ENCODE measurements at places on chromosomes 7 and 10.

GRCh38 chr10:129927351-129928120, 36.5 kb downstream of the EBF3 start:
- DNase-seq = no peak

DNA sequence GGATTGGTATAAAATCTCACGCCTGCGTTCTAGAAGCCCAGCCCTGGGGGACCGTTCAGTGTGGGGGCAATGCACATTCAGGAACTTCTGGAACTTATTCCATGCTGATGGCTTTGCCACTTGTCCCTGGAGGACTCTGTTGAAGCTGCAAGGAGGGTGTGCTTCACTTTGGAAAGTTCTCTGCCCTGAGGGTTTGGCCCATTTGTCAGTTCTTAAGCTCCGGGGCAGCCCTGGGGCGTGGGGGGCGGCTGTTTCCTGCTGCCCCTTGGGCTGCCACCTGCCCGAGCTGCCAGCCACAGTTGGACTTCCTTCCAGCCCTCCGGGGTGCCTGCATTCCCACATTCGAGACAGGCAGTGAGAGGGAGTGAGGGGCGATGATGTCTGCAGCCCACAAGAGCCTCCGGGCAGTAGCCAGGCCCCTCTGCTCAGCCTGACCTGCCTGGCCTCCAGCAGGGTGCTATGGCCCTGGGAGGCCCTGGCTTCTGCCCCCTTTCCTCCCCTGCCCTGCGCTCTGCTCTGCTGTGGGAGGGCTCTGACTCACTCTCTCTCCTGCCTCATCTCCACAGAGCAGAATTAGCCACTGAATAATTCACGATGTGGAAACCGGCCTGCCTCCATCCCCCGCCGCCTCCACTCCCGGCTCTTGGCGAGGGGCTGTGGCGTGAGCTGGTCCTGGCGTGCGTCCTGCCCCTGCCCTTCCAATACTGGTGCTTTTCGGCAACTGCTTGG, 1.9 kb downstream of the TTYH3 start:
- DNase-seq = no peak

- no peak for DNase-seq
Observed at GRCh38 chr7:34211018-34211417, 305.7 kb downstream of the BMPER start.

DNA sequence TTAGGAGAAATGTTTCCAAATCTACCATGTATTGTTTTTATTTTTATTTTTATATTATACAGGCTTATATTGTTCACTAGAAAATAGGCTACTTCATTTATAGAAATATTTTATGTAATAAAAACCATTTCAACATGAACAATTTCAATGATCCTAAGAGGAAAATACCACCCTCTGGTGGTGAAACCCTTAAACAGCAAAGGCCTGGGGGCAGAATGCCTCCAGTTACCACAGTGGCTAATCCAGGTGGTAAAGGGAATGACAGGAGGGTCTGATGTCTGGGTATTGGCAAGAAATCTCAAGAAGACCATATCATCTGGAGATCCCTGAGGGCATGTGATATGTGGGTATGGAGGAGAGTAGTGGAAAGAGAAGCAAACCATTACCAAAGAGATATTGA, 19.3 kb downstream of the MACC1 start:
- DNase-seq = no peak

DNA sequence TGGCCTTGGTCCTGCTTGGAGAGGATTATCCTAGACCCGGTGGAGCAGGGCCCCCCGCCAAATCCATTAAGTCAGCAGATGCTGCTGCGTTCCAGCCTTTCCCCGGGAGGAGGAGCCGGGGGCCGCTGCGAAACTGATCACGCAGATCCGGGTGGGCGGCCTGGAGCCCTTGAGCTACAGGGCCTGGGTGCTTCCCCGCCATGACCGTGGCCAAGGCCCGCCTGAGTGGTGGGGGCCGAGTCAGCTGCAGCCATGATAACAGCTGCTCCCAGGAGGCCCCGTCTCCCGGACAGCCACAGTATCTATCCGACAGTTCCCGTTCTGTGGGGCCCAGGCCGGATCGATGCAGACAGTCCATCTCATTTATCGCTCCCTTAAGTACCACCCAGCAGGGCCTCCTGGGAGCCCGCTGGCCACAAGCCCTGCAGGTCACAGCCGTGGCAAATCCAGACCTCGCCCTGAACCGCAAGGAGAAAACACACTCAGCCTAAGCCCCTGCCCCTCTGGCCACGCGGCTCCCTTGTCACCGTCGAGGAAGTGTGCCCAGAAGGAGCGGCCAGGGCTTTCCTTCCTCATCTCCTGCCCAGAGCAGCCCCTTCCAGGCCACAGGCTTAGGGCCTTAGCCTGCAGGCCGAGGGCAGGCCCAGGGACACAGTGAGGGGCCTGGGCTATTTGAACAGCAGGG, 34.4 kb upstream of the SLC29A4 start:
- no peak for DNase-seq

DNA sequence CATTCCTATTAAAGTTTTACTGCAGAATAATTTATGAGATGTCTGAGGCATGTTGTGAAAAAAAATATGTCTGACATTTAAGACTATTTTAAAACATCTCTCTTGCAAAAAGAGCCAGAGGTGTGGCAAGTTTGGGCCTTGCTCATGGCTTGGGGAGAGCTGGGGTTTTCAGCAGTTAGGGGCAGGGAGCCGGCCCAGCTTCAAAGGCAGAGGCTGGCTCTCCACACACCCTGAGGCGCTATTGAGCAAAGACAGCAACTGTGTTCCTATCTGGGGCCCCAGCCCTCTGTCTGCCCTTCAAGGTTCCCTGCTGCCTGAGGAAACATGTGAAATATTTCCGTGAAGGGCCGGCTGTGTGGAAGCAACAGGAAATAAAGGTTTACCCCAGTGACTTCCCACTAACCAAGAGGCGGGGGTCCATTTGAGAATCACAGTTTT, 94.0 kb downstream of the SORBS1 start:
- no peak for DNase-seq

DNA sequence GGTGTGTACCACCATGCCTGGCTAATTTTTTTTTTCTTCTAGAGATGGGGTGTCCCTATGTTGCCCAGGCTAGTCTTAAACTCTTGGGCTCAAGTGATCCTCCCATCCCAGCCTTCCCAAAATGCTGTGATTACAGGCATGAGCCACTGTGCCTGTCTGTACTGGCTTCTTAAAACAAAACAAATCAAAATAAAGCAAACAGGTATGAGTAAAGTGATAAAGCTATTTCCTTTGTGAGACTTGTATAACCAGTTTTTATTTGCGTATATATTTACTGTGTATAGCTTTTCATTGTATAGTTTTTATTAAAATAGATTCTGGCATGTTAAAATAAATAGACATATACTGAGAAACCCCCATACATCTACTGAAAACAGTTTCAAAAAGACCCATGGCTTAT, 14.3 kb downstream of the LCOR start:
- no peak for DNase-seq

DNA sequence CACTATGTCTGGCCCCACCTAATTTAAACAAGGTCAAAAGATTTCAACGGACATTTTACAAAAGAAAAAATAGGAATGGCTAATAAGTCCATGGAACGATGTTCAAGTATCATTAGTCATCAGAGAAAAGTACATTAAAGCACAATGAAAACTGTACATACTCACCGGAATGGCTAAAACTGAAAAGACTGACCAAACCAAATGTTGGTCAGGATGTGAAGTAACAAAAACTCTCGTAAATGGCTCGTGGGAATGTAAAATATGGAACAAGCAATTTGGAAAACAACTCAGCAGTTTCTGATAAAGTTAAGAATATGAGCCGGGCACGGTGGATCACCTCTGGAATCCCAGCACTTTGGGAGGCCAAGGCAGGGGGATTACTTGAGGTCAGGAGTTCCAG, 65.7 kb upstream of the PARD3 start:
- no peak for DNase-seq

- no peak for DNase-seq
Observed at GRCh38 chr10:15871823-15872222, 11.5 kb upstream of the MINDY3 start.

GRCh38 chr10:133039107-133039802, 48.5 kb upstream of the ADGRA1 start:
- no peak for DNase-seq

DNA sequence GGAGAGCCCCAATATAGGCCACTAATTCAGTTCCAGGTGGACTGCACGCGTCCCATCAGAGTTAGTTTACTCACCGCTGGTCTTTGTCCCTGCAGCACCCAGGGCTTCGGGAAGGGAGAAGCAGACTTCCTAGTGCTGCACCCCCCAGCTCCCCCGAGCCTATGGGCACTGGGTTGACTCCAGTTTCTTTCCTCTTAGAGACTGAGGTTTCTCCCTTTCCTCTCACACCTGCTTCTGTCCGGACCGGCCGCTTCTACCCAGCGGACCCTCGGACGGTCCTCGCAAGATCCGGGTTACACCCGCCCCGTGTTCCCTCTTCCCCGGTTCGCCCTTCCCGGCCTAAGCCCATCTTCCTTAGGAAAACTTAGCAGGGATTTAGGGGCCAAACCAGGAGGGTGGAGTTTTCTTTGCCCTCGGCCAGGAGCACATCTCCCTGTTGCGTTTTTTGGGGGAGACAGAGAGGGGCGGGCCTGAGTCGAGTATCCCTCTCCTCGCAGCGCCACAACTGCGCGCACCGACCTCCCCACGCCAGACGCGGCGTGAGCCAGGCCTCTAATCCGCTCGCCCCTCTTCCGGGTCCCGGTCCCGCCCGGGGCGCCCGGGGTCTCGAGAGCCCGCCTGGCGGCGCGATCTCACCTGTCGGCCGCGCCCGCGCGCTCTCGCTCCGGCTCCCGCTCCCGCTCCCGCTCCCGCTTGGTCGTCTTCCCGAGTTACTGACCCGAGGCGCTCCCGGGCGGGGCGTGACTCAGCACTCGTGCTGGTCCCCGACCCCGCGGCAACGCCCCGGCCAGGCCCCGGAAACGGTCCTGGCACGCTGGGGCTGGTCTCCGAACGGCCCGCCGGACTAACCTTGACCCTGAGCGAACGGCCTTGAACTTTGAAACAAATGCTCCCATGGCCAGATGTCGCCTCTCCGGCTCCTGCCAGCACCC, at the start of gene AIFM2:
Gene AIFM2, minus strand, starts transcription at position 728 of the 932 bp plus-strand sequence. CDS start 8,741 bp downstream, outside the sequence.
- DNase-seq = peak; percentile 16

DNA sequence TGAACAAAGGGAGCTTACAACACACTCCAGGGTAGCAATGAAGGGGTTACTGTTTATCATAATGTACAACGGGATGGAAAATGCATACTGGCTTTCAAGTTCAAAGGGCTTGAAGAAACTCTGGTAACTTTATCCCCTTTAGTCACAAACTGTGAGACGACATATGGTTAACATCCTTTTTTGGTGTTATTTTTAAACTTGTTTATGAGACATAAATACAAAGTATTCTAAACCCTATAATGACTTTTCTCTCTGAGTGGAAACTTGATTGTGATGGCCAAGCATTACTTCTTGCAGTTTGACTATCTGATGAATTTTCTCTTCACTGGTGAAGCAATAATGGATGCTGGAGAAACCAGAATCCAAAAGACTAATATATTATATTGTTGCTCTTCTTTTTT, 62.0 kb upstream of the SEMA3A start:
- peak; percentile 64 for DNase-seq

- no peak for DNase-seq
Observed at GRCh38 chr7:80869106-80869784, 49.6 kb downstream of the SEMA3C start.

DNA sequence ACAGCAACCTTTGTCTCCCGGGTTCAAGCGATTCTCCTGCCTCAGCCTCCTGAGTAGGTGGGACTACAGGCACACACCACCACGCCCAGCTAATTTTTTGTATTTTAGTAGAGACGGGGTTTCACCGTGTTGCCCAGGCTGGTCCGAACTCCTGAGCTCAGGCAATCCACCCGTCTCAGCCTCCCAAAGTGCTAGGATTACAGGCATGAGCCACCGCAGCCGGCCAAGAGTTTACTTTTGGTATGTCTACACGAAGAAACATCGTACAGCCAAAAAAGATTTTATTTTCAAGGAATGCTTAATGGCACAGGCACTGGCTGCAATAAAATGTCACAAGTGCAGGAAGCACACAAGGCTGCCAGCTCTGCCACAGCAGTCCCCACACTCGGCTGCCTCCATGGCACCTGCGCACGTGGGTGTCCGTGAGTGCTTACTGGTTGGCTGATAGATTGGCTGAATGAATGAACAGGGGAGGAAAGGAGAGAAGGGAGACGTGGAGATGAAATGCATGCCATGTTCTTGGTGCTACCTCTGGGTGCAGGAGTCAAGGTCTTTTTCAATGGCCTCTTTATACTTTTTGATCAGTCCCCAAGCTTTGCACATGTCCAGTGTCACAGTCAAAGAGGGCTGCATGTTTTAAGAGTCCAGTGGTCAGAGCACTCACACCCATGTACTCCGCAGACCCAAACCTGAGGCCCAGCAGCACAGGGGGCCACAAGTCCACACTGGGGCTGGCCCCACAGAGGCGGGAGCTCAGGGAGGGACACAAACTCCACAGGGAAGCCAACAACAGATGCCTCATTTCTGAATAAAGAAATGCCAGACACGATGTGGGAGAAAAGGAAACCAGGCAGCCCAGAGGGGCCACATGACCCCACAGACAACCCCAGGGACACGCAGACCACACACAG, 198.2 kb downstream of the MAD1L1 start:
- no peak for DNase-seq

DNA sequence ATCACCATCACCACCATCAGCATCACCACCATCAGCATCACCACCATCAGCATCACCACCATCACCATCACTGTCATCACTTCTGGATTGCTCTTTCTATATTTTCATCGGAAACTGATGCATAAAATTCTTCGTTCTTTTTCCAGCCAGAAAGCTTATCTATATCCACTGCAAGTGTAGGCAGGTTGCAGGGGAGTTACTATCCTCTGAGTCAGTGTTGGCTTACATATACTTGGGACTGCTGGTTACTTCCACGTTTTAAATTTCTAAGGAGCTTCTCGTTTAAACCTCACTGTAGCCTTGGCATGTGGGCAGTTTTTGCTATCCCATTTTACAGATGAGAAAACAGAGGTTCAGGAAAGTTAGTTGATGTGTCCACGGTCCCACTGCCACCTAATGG, 66.1 kb downstream of the FOXL3 start:
- no peak for DNase-seq

- no peak for DNase-seq
Observed at GRCh38 chr7:2402687-2403013, 761 bp upstream of the CHST12 start.

- DNase-seq = no peak
Observed at GRCh38 chr10:102870221-102870620, 951 bp downstream of the AS3MT start.

Measured in HFF-Myc (cell line).